Fibroblast of skin of scalp (primary cell): ENCODE measurements at places on chromosomes 3 and 15.

GRCh38 chr3:188417271-188417696 lies 263.3 kb downstream of the LPP start:
- DNase-seq: no peak

DNA sequence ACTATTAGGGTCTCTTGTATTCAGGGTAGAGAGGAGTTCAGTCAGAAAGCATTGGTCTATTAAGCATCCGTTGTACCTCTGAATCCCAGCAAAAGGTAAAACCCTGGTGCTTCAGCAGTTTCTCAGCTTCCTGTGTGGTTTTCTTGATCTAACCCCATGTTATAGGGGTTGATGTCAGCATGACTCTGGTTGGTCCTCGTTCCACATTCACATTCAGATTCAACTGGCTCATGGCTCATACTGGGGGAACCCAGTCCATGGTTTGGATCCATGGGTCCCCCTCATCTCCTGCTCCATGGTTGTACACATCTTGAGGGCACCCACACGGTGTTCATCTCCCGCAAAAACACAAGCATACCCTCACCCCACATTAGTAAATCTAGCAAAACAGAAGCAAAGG lies 47.7 kb upstream of the C2CD4B start:
- no peak for DNase-seq

DNA sequence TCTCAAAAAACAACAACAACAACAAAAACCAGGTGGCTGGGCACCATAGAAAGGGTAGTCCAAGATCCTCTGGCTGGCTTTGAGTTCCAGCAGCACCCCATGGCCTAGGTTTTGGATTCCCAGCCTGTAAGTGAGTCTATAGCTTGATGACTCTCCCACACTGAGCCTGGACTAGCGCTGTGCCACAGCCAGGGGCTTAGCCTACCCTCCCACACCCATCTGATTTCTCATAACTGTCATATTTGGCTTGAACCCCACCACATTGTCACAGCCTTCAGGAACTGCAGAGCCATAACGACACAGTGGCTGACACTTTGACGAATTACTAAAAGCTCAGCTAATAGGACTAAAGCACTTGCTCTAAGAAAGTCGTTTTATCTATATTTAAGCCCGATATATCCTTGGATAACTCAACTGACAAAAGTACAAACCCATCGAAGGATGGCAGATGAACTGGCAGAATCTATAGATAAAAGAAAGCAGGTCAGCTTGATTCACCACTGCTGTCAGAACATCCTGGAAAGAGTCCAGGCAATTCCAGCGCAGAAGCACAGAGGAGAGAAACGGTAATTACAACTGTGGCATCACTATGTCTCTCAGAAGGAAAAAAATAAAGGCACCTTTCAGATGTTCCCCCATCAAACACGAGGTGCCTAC lies 62.1 kb downstream of the HOMER2 start:
- DNase-seq: peak; percentile 6

- DNase-seq: peak; percentile 68
Observed at GRCh38 chr15:38991701-38992100, 427.1 kb upstream of the RASGRP1 start.

GRCh38 chr15:92574566-92574965 lies 81.0 kb downstream of the FAM174B start:
- no peak for DNase-seq

DNA sequence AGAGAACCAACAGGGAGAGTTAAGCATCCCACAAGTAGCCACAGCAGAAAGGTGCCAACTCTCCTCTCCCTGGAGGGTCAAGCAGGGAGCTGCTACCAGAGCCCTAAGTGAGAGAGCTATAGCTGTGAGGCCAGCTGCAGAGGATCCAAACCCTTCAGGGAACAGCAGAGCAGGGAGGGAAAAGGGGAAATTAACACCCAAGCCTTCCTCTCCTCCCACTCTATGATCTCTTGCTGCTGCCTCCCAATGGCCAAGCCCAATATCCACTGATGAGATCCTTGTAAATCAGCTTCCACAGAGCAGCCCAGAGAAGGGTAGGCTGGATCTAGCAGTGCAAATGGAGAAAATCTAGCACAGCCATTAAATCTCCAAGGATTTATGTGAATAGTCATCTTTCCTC lies 68.2 kb upstream of the THBS1 start:
- no peak for DNase-seq

- peak; percentile 64 for DNase-seq
Observed at GRCh38 chr15:83300826-83301225, 16.4 kb upstream of the BNC1 start.

DNA sequence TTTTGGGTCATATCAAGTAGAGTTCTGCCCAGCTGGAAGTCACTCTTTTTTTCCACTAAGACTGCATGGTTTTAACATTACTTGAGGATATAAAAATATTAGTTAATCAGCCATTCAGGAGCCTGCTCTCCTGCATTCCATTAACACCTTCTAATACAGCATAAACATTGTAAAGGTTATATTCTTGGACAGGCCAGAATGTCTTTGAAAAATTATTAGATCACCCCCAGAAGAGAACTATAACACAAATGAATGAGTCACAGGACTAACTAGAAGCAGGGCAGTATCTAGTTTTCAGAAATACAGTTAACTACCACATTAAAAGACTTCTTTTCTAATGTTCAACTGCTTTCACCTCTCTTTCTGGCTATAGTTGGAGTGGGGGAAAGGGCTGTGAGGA lies 80.9 kb downstream of the THBS1 start:
- no peak for DNase-seq

DNA sequence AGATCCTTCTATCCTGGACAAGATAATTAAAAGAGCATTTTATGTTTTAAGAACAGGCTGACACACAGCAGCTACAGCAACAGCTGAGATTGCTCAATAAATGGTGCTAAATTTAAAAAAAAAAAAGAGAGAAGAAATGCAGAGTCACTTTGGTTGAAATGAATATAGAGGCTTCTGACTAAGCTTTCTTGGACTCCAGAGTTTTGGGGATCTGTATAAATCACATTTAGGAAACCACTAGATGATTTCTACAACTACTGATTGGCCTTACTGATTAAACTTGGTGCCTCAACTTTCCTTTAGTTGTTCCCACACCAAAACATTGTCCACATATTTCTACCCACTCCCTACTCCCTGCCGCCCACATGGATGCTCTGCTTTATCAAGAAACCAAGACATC lies 132.9 kb upstream of the ZBTB20 start:
- DNase-seq: peak; percentile 22

DNA sequence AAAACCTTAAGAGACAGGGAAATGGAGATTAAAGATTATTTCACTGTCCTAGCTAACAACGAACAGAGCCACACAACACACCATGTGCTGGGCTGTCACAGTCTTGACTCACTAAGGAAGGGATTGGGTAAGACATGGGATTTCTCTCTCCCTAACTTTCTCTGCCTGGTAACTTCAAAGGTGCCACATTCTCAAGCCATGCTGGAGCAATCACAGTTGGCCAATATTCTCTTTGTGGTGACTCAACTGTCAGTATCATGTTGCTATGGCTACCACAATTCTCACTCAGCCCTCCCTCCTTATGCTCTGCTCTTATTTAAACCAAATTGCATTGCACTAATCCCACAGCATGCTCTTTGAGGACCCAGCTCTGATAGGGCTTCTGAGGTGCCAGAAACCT lies 74.0 kb downstream of the OXNAD1 start:
- peak; percentile 94 for DNase-seq

DNA sequence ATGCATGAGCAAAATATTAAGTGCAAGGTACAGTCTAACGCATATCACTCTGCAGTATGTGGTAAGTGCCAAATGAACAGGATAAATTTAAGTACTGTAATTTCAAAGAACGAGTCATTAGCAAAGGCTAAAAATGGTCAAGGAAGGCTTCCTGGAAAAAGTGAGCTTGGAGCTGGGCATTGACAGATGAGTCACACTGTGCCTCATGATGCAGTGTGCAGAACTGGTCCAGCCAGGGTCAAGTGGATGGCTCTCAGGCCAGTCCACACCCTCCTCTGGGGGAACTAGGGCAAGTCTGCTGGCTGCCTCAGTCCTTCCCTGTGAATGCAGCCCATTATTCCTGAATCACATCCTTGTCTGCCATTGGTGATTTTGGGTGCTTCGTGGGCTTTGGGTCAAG lies 76.3 kb downstream of the CACNA1D start:
- DNase-seq: no peak

DNA sequence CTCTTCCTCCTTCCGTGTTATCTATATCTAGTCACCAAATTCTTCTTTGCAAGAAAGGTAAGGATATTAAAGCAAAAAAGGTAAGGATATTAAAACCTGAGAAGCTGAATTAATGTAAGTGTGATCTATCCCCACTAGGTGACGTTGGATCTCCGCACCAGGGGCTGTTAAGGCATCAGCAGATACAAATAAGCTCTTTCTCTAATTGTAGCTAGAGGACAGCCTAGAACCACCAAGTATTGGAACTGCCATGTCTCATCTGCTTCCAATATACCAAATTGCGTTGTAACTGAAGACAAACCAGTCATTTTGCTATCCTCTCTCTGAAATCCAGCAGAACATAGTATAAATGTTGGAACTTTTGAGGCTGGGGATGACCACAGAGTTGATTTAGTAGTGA lies 471.2 kb upstream of the TGFBR2 start:
- DNase-seq: peak; percentile 15

- DNase-seq: peak; percentile 14
Observed at GRCh38 chr3:72738752-72739530, 109.3 kb downstream of the SHQ1 start.

- no peak for DNase-seq
Observed at GRCh38 chr3:42023380-42023779, 61.5 kb upstream of the ULK4 start.

GRCh38 chr3:16817197-16817596 lies 67.6 kb upstream of the PLCL2 start:
- DNase-seq: no peak

DNA sequence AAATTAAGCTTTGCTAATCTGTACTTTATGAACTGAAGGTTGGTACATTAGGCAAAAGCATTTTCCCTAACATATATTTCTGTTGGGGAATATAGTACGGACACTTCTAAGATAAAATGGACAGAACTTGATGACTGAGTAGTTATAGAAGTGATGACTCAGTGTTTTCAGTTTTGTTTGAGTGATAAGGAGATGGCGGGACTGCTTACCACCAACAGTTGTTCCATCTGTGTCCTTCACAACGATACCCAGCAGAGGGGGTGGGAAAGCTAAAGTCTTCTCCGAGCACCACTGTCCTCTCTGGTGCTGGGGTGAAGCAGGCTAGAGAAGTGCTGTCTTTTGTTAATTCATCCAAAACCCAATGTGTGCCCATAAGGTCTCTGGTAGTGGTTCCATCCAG lies 195.8 kb downstream of the CD47 start:
- DNase-seq: no peak

- DNase-seq: no peak
Observed at GRCh38 chr3:49081429-49081828, 12.4 kb downstream of the QRICH1 start.

DNA sequence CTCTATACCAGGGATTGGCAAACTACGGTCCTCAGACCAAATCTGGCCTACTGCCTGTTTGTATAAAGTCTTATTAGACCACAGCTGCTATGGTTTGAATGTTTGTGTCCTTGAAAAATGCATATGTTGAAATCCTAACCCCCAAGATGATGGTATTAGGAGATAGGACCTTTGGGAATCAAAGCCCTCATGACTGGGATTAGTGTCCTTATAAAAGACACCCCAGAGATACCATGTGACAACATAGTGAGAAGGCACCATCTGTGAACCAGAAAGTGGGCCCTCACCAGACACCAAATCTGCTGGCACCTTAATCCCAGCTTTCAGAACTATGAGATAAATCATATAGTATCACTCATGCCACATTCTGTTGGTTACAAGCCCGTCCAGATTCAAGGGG lies 7.4 kb downstream of the HMCES start:
- peak; percentile 20 for DNase-seq

GRCh38 chr15:98123834-98124233 lies 163.3 kb downstream of the ARRDC4 start:
- peak; percentile 67 for DNase-seq

GRCh38 chr3:15664144-15664543 lies 62.6 kb downstream of the BTD start:
- no peak for DNase-seq

GRCh38 chr15:74725225-74725774 lies at the start of gene CYP1A1:
CYP1A1 (minus strand) TSS chr15:74725528; CDS start chr15:74723097, 2,431 bp downstream.
- DNase-seq: no peak

- no peak for DNase-seq
Observed at GRCh38 chr3:37450561-37450960, 276.2 kb upstream of the LRRFIP2 start.

GRCh38 chr3:16482194-16482769 lies 31.2 kb downstream of the RFTN1 start:
- DNase-seq: no peak

DNA sequence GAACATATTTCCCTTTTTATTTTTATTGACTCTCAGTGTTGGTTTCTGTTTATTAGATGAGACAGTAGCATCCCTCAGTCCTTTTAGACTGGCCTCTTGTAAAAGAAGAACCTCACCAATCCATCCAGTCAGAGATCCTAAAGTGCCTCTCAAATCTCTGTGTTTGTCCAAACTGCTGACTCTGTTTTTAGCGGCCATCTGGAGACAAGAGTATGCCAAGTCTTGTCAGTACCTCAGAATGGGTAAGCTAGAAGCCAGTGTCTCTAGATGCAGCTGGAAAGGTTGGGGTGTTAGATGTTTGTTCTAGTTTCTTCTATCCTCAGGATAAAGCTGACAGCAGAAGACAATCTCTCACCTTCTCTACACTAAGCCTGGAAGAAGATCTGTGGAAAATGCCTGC lies 537.7 kb upstream of the ZNF385D start:
- DNase-seq: no peak

DNA sequence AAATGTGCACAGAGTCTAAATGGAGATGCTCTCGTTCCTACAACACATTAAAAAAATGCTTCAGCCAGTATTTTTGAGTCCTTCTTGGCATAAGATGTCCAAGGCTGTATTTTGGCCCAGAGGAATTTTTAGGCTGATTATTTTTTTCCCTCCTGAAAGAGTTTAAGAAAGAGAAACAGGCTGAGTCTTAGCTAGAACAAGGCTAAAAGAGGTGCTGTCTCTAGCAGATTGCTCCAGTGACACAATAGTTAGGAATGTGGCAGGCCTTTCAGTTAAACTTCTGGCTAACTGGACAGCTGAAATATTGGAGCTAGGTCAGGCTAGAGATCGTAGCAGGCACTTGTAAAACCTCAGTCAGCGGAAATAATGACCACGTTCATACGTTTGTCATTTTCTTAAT lies 271.4 kb upstream of the RARB start:
- peak; percentile 71 for DNase-seq

DNA sequence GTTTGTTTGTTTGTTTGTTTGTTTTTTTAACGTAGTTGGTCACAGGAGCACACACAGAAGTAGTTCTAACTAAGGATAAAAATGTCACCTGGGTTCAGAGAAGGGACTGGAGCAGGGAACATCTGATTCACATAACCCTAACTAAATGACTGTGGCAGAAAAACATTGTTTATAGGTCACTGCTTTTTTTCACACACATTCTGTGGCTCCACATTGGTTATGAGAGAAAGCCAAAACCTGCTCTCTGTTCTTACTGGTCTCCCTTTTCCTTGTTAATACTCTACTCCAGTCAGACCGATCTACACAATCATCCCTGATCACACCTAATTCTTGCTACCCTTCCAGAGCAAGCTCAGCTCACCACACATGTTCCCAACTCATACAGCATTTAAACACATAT lies 190.4 kb upstream of the ICE2 start:
- no peak for DNase-seq

GRCh38 chr3:25854635-25855034 lies 64.7 kb downstream of the OXSM start:
- DNase-seq: peak; percentile 63

- DNase-seq: peak; percentile 43
Observed at GRCh38 chr3:194686816-194687637, 1.3 kb downstream of the FAM43A start.

GRCh38 chr3:62624185-62624584 lies 250.8 kb upstream of the FEZF2 start:
- DNase-seq: no peak
